ENCODE measurements at places on chromosomes 11 and 22. TPM values are rescaled to one million over a fixed set of nuclear protein-coding genes. Genes with fewer than 3 reads are reported as not detected.

Gene OOSP2
- not detected for total RNA-seq

Gene OR8G5
- not detected for total RNA-seq

Gene MUC6
- not detected for total RNA-seq

Gene CHRNA10
- 1.0 TPM for total RNA-seq

Gene MEI1
- 0.74 TPM for total RNA-seq

DNA sequence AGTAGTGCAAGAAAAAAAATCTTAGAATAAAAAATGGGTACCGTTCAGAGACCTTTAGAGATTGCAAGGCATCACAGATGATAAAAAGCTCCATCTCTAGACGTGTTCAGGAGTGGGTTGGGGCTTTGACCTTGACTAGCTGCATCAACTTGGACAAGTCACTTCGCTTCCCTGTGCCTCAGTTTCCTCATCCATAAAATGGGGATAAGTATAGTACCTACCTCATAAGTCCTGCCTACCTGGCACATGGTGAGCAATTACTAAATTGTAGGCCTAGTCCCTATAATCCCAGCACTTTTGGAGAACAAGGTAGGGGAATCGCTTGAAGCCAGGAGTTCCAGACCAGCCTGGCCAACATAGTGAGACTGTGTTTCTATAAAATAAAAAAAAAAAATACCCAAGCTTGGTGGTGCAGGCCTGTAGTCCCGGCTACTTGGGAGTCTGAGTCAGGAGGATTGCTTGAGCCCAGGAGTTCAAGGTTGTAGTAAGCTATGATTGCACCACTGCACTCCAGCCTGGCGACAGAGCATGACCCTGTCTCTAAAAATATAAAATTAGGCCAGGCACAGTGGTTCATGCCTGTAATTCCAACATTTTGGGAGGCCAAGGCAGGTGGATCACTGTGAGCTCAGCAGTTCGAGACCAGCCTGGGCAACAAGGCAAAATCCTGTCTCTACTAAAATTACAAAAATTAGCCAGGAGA is 6.0 kb upstream of the F2 start:
- no peak for DNase-seq

DNA sequence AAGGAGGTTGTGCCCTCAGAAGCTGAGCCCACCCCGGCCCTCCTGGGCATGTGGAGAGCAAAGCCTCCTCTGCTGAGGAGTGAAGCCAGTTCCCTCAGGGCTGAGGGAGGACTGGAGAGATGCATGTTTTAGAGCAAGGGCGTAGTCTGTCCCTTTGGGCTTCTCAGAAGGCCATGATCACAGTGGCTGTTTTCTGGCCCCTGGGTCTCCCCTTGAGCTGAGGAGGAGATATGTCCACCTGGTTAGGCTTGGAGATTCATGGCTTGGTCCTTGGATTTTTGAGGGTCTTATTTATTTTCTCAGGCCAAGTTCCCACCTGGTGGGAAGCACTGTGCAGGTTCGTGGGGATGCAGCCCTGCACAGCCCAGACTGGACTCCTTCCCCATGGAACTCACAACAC is 46.5 kb upstream of the THY1 start:
- DNase-seq: no peak

DNA sequence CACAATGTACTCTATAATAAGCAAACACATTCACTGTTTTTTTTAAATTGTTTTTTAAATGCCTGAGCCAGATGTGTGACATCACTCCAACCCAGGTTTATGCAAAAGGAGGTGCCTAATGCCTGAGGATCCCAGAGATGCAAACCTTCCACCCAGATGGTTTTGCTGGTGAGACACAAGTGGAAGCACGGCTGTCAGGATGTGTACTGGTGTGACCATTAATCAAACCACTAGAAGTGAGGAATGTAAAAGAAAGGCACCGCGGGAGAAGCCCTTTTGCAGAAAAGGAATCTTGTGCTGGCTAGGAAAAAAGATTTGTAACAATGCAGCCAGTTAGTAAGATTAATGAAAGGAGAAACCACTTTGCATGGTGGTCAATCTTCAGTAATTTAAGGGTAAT is 407.4 kb downstream of the LARGE1 start:
- DNase-seq: no peak

GRCh38 chr22:24230911-24231656 is 13.8 kb downstream of the GGT5 start:
- DNase-seq: peak; percentile 37

DNA sequence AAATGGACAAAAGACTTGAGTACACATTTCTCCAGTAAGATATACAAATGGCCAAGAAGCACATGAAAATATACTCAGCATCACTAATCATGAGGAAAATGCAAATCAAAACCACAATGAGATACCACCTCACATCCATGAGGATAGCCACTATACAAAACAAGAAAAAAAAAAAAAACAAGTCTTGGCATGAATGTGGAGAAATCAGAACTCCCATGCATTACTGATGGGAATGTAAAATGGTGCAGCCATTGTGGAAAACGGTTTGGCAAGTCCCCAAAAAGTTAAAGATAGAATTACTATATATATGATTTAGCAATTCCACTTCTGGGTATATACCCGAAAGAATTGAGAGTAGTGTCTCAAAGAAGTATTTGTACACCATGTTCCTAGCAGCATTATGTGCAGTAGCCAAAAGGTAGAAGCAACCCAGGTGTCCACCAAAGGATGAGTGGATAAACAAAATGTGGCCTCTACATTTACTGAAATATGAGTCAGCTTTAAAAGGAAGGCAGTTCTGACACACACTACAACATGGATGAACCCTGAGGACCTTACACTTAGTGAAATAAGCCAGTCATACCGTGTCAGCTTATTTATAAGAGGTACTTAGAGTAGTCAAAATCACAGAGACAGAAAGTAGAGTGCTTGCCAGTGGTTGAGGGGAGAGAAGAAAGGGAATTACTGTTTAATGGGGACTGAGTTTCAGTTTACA is 146.3 kb downstream of the WNT7B start:
- DNase-seq: no peak

DNA sequence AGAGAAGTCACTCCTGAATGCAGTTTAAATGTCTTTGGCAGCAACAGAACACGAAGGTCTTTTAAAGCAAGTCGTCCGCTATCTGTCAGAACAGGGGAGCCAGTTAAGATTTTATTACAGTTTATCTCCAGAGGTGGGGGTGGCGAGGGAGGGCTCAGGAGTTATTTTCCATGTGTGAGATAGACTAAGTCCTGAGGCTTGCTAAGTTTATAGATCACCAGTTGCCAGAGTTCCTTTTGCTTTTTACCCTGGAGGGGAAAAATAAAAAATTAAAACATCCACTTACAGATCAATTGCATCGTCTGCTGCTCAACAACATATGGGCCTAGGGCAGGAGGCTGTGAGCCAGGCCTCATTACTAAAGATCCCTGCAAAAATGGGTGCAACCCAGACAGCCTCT is 90.7 kb downstream of the SNX19 start:
- DNase-seq: no peak

Measured in left ventricle myocardium inferior (tissue), 1 donor.